ENCODE measurements at places on chromosomes 5 and 9.

DNA sequence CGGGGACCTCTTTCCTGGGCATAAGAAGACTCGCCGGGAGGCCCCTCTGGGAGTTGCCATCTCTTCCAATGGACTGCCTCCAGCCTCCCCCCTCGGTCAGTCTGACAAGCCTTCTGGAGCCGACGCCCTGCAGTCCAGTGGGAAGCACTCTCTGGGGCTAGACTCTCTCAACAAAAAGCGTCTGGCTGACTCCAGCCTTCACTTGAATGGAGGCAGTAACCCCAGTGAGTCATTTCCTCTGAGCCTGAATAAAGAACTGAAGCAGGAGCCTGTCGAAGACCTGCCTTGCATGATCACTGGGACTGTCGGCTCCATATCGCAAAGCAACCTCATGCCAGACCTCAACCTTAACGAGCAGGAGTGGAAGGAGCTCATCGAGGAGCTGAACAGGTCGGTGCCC is 28.4 kb upstream of the LTC4S start:
- peak; percentile 55 for DNase-seq

DNA sequence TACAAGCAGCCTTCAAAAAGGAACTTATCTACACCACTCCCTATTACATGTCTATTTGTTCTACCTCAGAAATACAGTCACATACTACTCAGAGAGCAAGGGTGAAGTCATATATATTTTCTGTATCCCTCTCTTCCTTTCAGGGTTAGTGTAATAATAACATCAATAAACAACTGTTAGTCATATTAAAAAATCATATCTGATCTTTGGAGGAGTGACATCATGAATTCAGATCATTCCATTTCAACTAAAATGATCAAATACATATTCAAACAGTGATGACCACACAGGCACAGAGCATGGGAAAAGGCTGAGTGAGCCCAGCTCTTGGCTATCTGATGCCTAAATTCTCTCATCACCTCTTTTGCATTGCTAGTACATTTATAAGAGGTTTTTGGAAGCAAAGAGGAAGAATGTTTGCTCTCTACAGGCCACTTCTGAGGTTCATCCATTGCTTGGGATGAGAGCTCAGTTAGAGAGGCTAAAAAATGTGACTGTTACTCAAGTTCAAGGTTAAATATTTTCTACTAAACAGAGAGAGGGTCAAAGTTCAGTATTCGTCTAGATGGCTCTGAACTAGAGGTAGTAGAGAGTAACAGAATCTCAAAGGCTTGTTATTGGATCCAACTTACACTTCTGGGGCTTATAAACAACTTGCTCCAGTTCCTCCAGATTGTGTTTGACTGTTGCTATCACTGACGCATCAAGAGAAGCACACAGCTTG is 39.0 kb downstream of the RIGI start:
- DNase-seq, result no peak

DNA sequence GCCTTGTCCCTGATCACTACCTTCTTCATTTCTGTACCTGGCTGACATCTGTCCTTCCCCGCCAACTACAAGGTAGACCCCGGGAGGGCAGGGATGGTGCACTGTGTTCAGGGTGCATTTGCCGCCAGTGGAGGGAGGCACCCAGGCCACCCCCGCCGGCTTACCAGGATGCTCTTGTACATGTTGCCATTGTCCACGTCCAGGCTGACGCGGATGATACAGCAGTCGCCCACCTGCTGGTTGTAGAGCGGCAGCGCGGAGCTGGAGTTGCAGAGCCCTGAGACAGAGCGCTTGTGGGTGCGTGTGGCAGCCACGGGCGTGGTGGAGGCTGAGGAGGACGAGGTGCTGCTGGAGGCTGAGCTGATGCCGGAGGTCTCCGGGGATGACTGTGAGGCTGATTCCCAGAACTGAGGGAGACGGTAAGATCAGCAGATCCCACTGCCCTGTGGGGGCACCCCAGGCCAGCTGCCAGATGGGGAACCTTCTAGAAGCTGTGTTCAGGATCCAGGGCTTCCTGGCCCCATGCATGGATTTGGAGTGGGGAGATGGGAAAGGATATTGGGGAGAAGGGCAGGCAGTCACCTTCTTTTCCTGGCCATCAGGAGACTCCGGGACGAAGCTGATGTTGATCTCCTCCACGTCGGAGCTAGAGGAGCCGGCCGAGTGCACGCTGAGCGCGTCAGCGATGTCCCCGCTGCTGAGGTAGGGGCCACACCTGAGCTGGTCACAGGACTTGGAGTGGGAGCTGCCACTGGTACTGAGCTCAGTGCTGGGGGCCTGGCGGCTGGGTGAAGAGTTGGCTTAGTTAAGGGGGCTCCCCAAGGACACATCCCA is 19.5 kb downstream of the RALGDS start:
- DNase-seq, result no peak

GRCh38 chr5:58268268-58268667 is 191.6 kb downstream of the PLK2 start:
- DNase-seq, result no peak

DNA sequence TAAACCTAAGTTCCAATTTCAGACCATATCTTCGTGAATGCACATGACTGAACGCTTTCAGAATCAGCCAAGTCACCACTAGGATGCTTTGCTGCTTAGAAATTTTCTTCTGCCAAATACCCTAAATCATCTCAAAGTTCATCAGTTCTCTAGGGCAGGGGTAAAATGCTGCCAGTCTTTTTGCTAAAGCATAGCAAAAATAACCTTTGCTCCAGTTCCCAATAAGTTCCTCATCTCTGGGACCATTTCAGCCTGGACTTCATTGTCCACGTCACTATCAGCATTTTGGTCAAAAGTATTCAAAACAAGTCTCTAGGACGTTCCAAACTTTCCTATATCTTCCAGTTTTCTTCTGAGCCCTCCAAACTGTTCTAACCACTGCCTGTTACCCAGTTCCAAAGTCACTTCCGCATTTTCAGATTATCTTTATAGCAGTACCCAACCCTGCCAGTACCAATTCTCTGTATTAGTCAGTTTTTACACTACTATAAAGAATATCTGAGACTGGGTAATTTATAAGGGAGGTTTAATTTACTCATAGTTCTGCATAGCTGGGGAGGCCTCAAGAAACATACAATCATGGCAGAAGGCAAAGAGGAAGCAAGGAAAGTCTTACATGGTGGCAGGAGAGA is 74.8 kb downstream of the NR3C1 start:
- DNase-seq, result no peak

DNA sequence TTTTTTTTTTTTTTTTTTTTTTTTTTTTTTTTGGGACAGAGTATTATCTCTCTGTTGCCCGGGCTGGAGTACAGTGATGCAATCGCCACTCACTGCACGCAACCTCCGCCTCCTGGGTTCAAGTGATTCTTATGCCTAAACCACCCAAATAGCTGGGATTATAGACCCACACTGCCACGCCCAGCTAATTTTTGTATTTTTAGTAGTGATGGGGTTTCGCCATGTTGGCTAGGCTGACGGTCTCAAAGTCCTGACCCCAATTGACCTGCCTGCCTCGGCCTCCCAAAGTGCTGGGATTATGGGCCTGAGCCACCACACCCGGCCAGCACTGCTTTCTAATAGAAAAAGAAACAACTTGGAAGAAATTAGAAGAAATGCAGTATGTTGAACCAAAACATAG is 39.2 kb downstream of the TTC1 start:
- peak; percentile 33 for DNase-seq

DNA sequence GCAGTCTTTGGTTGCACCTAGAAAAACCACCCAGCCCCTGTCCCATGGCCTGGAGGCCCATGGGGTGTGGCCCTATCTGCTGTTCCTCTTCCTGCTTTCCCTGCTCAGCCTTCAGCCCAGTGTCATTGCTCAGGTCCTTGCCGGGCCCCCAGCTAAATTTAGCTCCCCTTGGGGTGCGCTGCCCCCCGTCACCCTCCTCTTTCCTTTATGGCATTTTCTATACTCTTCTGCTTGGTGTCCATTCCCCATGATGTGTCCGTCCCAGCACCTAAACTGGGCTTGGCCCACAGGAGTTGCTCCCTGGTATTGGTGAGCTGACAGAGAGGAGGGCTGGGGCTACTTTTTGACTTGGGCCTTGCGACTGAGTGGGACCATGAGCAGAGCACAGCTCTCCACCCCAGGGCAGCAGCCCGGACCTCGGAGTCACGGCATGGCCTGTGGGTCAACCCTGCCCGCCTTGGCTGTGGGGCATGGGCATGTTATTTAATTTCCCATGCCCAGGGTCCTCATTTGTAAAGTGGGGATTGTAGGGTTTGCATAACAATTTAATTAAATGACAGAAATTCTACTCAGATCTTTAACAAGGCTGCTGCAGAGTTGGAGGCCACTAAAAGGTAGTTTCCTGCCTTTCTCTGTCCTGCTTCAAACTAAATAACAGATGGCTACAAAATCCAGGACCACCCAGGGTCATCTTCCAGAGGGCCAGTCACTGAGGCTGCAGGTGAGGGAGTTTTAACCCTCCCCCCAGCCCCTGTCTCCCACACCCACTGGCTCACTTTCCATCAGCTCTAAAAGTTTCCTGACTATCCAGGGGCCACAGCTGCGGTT is 98.2 kb downstream of the DAP start:
- DNase-seq, result no peak

DNA sequence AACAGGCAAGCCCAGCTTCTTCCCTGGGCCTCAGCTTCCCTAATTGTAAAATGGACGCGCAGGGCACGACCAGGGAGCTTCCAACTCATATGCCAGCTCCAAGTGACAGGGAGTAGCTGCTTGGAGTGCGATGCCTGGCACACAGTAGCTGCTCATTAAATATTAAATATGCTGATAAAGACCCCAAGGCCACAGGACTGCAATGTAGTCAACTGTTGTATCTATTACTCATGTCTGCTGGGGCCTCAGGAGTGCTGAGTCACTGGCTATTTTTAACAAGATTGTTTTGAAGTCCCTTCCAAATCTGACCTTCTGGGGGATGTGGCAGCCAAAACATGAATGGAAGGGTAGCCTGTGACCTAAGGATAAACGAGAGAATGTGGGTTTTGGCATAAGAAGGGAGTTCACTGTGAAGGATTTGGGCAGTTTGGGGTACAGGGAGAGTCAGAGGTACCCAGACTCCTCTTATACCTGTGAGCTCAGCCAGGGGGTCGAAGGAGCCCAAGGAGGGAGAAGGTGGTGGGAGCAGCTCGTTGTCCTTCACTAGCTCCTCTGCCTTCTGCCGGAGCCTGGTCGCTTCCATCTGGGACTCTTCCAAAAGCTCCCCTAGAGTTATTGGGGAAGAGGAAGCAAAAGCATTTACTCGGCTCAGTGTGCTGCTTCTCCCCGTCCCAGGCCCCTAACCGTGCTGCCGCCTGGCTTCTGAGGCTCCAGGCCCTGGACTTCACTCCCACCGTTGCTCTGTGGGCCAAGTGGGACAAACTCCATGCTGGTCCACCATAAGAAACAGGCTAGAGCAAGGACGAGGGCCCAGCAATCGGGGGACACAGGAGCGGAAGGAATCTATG is 17.5 kb downstream of the TNIP1 start:
- peak; percentile 48 for DNase-seq

GRCh38 chr9:79447762-79448161 is 124.0 kb upstream of the TLE4 start:
- no peak for DNase-seq

- DNase-seq, result no peak
Observed at GRCh38 chr5:88256037-88256436, 12.6 kb downstream of the TMEM161B start.

DNA sequence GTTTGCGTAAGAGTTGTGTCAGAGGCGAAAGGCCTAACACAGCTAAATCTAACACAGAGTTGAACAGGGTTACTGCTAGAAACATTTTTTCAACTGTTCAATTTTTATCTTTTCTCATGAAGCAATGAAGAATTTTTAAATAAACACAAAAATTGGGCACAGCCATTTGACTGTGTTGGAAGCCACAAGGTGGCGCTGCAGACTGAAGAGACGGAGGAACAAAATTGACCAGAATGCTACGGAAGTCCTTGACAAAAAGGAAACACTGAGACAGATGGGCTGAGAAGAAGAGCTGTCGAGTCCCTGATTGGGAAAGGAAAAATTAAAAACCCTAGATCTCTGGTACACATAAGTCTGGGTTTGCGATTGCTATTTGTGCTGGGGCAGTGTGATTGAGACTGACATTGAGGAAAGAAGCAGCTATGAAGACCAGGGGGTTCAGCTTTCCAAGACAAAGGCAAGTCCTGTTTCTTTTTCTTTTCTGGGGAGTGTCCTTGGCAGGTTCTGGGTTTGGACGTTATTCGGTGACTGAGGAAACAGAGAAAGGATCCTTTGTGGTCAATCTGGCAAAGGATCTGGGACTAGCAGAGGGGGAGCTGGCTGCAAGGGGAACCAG is at the start of gene PCDHB9:
PCDHB9 (plus strand) TSS at position 265 of the 616 bp plus-strand sequence; CDS start at position 423, 158 bp downstream.
- no peak for DNase-seq

DNA sequence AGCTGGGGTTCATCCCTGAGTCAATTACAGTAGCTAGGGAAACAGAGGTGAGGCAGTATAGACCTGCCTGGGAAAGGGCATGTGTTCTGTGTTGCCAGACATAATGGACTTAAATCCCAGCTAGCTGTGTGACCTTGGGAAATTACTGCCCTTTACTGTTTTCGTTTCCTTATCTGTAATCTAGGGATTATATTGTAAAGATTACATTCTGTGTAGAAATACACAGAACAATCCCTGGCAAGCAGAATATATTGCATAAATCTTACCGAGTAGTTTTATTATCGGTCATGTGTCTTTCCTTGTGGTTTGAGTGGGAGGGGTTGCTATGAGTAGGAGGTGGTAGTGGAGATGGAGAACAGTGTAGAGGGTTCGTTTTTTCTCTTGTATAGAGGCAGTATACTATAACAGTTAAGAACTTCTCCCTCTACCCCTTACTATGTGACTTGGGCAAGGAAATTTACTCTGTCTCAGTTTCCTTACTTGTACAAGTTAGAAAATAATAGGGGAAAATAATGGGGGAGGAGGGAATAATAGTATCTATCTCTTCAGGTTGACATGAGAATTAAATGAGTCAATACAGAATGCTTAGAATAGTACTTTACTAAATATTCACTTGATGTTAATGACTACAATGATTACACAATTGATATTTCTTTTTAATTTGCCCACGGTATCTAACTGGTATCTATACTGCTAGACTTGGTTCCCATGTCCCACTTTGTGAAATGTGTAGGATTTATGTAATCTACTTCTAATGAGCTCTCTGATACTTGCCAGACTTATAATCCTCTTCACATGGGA is 7.1 kb upstream of the DMXL1 start:
- no peak for DNase-seq

GRCh38 chr5:160450164-160450932 is 28.7 kb downstream of the PTTG1 start:
- DNase-seq, result no peak

GRCh38 chr9:91795598-91796241 is 154.3 kb downstream of the ROR2 start:
- DNase-seq, result no peak

- no peak for DNase-seq
Observed at GRCh38 chr5:88746438-88746882, 136.5 kb downstream of the MEF2C start.

- no peak for DNase-seq
Observed at GRCh38 chr5:178411083-178411482, 178.5 kb upstream of the PHYKPL start.

DNA sequence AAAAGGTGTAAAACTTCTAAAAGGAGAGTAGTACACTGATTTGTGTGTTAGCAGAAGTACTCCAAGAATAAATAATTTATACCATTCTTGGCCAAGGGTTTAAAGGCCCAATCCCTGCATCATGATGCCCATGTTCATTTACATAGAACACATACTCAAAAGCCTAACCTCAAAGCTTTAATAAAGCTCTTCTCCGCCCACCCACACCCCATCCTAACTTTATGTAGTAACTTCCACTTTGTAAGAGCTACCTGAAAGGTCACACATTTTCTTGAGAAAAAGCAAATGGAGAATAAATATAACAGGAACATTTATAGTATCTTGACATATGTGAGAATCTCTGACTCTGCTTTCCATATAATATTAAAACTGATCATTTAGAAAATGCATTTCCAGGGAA is 148.8 kb upstream of the FREM1 start:
- no peak for DNase-seq
